ENCODE measurements at places on chromosomes 12 and 14.

DNA sequence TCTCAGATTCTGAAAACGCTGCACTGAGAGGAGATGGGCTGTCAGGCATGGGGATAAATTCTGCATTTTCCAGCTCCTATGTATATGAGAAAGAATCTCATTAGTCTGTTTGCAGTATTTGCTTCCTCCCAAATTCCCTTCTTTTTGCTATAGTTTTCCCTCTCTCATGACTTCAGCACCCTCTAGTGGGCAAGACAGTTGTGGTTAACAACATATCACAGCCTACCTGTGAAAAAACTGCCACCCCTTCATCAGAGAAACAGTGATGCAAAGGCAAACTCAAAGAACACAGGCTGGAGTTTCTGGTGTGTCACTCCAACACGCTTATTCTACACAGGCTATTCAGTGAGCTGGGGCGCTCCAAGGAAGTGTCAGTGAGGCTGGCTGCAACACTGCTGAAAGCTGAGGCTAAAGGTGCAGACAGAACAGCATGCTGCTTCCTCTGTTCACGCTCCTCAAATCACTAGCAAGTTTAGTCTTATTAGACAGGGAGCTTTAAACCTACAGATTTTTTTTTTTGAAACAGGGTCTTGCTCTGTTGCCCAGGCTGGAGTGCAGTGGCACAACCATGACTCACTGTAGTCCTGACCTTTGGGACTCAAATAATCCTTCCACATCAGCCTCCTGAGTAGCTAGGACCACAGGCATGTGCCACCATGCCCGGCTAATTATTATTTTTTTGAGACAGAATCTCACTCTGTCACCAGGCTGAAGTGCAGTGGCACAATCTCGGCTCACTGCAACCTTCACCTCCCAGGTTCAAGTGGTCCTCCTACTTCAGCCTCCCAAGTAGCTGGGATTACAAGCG, 19.3 kb downstream of the ZC2HC1C start:
- peak; percentile 52 for DNase-seq

DNA sequence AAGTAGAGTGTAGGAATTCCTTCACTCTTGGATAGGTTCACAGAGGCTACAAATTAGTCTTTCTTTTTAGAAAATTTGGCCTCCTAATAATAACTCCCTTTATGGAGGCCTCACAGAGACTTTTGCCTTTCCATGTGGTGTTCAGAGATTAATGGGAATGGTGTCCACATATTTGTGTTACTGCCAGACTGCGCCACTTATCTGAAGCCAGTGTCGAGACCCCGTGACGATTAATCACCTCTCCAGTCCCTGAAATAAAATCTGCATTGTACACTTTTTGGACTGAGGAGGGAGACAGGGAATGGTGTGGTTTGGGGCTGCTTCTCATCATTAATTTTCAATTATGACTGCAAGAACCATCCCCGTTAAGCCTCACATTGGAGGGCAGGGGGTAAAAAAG, 980.5 kb downstream of the FLRT2 start:
- no peak for DNase-seq

- DNase-seq = no peak
Observed at GRCh38 chr12:12720052-12720451, 2.9 kb downstream of the CDKN1B start.

DNA sequence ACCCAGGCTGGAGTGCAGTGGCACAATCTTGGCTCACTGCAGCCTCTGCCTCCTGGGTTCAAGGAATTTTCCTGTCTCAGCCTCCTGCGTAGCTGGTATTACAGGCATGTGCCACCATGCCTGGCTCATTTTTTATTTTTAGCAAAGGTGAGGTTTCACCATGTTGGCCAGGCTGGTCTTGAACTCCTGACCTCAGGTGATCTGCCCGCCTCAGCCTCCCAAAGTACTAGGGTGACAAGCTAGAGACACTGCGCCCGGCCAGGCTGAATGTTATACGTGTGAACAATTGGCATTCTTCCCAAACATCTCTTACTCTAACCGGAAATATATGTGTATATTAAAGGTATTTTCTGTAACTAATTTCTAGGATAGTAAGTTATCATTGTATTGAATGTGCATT, 13.2 kb upstream of the LIMA1 start:
- DNase-seq = no peak

DNA sequence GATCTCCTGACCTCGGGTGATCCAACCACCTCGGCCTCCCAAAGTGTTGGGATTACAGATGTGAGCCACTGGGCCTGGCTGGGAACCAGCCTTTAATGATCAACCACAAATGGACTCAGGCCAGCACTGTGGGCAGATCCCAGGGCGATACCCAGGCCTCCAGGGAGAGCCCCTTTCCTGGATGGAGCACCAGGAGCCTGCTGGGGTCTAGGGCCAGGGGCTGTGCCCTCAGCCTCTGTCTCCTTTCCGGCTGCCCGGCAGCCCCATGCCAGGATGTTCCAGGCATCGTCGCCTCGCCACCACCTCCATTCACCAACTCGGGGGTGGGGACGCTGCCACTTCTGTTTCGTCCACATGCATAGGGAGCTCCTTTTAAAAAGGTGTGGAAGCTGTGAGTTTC, 2.3 kb downstream of the ADGRD1 start:
- DNase-seq = peak; percentile 39

DNA sequence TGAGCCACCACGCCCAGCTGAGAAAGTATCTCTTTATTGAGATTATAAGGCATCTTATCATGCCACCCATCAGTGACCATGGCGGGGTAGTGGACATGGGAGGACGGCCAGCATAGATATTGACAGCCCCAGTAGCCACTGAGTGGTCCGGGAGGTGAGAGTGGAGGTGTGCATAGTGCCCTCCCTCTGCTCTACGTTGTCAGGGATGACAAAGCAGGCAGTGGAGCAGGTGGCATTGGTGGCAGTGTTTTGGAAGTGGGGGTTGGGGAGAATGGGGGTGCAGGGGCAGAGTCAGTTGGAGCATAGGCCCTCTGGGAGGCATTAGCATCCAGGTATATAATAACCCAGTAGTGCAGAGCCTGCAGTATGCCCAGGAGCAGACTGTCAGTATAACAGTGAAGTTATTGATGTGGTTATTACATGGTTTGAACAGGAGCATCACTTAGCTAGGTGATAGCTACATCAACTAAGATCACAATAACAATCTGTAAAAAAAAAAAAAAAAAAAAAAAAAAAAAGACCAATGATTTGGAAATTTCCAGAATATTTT, 41.1 kb downstream of the GNG2 start:
- DNase-seq = no peak

DNA sequence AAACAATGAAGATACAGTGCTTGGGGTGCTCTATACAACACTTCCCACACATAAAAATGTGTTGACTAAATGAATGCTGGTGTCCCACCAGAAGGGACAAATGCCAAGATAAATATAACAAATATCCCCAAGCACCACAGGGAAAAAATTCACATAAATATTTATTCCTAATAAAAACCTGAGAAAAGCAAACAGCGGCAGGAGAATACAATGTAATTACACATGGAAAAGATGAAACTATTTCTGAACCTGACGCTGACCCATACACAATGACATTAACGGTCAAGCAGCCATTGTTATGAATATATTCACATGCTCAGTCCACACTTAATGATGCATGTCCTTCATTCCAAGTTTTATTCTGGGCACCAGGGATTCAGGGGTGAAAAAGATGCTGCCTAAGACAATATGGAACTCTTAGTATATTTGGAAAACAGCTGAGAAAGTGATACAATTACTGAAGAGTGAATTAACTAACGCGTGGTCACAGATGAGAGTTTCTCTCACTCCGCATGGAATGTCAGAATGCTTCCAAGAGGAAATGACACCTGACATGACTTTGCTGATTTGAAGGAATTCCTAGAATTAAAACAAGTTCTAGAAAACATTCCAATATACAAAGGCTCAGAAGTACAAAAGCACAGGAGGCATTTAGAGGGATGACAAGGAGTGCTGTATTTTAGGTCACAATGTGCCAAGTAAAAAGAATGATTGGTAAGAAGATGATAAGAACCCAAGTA, 27.9 kb upstream of the PTPRR start:
- DNase-seq = no peak

- DNase-seq = no peak
Observed at GRCh38 chr14:69600304-69600891, 11.0 kb upstream of the SUSD6 start.

- no peak for DNase-seq
Observed at GRCh38 chr14:20434701-20435581, 1.0 kb downstream of the KLHL33 start.

DNA sequence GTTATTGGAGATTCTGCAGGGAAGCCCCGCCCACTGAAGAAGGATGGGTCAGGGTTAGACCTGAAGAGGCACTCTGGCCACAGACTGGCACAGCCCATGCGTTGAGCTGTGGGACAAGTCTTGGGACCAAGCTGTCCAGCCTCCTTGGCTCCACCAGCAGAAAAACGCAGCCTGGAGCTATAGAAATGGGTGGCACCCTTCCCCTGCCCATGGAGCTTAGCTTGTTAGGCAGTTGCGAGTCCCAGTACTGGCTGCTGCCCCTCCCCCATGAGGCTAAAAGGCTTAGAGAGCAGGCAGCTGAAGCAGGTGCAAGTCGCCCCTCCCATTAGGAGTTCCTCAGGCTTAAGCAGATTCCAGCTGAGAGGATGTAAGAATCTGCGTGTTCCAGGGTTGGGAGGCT, 1124.0 kb upstream of the TMEM132C start:
- DNase-seq = peak; percentile 82

- no peak for DNase-seq
Observed at GRCh38 chr12:99330216-99330615, 317.3 kb upstream of the GARIN6 start.

DNA sequence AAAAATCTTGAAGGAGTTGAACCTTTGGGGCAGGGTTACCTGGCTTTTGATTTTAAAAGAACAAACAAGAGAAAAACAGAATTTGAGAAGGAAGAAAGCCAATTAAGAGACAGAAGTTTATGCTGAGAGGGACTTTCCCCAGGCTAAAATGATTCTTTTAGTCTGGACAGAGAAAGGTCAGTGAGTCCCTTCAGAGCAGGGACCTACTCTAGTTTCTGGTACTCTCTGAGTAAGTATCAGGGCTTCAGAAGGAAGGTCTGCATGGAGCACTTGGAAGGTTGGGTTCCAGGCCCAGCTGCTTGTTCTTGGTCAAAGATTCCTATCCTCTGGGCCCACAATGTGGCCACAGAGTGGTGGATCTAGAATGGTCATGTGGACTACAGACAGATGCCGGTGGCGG, 59.6 kb downstream of the KLRG1 start:
- no peak for DNase-seq

- no peak for DNase-seq
Observed at GRCh38 chr12:26627335-26627734, 205.7 kb downstream of the ITPR2 start.

DNA sequence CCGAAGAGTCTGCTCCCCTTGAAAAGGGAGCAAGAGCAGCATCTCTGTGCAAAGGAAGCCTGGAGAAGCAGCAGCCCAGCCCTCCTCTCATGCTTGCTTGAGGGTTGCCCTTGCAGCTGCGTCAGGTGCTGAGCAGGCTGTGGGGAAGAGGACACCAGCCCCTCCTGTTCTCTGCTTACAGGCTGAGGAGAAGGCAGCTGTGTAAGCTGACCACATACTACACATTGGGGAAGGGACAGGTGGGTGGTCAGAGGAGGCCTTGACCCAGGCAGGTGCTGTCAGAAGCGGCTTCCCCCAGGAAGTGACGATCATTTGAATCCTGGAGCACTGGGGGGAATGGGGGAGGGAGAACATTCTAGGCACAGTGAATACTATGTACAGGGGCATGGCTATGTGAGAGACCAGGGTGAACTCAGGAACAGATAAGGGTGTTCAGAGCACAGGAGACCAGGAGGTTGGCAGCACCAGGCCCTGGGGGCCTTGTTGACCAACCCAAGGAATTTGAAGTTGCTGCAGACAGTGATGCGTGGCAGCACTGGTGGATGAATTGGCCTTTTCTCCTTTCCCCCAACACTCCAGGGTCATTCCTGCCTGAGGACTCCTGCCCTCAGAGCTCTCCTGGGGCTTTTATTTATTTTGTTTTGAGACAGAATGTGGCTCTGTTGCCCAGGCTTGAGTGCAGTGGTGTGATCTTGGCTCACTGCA, 2.7 kb upstream of the KLC1 start:
- DNase-seq = no peak

DNA sequence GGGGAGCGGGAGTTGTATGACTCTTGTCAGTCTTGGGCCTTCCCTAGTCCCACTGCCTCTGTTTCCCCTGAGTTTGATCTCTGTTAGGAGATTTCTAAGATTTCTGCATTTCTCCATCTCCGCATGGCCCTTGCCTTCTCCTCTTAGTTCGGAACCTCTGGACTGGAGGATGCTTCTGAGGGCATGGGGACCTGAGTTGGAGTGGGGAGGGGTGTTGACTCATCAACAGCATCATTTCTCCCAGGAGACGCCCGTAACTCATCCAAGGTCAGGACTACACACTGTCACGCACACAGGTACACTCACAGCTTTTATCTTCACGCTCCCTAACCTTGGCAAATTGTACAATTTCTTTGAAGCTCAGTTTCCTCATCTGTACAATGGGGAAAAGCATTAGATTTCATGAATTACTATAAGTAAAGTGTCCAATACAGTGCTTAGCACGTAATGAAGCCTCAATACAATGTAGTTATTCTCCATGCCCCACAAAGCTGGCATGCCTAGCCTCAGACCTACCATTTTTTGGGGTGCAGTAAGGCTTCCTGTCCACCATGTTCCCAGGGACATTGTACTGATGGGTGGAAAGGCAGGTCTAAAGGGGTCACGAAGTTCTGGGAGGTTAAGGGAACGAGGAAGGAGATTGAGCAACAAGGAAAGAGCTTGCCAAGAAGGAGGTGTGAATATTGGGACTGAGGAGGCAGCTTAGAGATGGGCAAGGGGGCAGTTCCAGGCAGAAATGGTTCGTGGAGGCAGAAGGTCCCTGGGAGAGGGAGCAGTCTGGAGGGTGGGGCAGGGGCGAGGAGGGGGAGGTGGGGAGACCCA, 600 bp upstream of the LAG3 start:
- no peak for DNase-seq

GRCh38 chr14:94112513-94113063, 2.1 kb downstream of the IFI27 start:
- DNase-seq = peak; percentile 25

DNA sequence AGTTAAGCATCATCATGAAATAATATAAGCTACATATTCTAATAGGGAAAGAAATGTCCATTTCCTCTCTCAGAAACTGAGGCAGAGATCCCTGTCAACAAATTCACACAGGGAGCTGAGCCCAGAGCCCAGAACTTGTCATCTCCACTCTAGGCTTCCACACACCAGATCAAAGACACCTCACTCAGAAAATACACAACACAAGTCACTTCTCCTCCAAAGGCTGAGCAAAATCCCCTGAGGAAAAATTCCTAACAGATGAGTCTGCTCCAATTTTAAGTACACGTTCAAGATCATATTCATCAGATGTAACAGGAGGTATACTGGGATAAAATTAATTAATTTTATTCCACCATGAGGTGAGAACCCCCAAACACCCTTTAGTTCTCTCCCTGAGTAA, 227.3 kb downstream of the DPF3 start:
- no peak for DNase-seq
